ENCODE measurements at places on chromosomes 1 and 21.
A peak's percentile ranks its signal among the peaks of the same experiment; 100 is the strongest.

GRCh38 chr1:39540504-39541031 is 36.0 kb downstream of the PABPC4 start:
- no peak for DNase-seq

GRCh38 chr1:44249543-44249942 is 36.3 kb downstream of the DMAP1 start:
- no peak for DNase-seq

- no peak for DNase-seq
These were observed 120.4 kb downstream of the CACHD1 start for GRCh38 chr1:64590316-64590715.

DNA sequence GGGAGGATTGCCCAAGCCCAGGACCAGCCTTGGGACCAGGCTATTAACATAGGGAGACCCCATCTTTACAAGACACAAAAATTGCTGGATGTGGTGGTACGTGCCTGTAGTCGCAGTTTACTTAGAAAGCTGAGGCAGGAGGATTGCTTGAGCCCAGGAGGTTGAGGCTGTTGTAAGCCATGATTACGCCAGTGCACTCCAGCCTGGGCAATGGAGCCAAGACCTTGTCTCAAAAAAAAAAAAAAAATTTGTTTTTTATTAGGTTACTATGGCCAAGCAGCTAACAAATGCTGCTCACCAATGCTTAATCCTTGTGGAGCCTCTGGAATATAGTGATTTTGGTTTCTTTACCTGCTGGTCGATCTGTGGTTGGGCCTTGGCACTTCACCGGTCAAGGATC is 8.8 kb downstream of the ARID1A start:
- DNase-seq: no peak

- DNase-seq: no peak
These were observed 11.3 kb upstream of the FRRS1 start for GRCh38 chr1:99777752-99778151.

DNA sequence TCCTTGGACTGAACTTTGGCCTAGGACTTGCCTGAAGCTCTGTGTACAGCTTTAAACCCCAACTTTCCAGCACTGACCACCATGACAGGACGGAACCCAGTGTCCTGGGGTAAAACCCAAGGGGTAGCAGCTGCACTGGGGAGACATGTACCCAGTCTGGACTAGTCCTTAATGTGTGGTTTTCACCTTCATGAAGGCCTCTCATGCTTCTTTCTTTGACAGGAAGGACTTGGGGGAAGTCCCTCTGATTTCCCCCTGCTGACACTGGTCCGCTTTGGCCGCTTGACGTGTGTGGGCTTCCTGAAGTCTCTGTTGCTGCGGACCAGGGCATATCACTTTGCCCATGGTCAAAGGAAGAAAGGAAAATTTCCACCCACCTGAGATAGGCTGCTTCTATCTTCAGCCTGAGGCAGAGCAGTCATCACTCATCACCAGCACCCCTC is 66.3 kb upstream of the PRDX6 start:
- DNase-seq: no peak

DNA sequence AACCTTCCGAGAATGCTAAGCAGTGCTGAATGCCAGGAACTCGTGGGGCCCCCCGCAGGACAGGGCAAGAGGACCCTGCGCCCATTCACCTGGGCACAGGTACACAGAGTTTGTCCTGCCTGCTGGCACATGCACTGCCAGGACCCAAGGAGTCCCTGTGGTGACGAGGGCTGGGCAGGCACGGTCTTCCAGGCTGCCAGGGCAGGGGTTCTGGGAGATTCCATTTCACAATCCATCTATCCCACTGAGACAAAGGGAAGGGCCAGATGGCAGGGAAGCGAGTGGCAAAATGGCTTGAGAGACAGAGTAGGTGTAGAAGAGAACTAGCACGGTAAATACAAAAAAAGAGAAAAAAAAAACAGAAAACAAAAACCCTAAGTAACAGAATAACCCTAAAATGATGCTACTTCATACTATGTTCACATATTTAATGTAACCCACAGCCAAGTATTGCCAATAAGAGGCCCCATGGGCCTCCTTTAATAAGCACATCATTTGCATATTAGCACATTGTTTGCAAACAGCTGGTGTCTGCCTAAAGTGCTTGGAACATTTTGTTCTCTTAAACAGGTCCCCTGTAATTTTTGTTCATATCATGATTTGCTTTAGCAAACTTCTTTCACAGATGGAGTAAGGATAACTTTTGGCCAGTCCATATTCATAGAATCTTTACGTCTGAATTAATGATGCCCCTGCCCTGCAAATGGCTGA is 83.8 kb downstream of the STUM start:
- no peak for DNase-seq

DNA sequence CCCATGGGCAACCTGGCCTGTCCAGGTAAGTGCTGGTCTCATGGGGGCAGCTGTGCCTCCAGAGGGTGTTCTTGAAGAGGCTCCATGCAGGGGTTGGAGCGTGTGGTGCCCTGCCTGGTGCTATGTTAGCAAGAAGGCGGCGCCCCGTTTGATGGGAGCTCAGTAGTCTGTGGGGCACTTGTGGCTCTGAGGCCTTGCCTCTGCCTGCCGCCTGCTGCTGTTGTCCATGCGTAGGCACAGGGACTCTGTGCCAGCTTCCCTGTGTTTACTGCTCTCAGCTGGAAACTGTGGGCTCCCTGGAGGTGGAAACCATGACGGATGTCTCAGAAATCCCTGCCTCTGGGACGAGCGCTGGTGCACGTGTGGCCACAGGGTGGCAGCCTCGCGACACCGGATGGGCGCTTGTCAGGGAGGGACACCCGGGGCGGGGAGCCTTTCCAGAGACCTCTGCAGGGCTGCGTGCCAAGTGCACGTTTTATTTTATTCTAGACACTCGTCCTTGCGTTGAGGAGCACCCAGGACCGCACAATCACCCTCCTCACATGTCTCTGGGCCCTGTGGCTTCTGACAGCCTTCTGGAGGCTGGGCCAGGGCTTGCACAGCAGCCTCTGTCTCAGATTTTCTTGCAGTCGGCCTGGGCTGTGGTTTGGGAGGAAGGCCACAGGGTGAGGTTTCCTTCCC is 27.1 kb downstream of the SNAP47 start:
- peak; percentile 37 for DNase-seq

- no peak for DNase-seq
These were observed 16.7 kb downstream of the DDX59 start for GRCh38 chr1:200653022-200653462.

DNA sequence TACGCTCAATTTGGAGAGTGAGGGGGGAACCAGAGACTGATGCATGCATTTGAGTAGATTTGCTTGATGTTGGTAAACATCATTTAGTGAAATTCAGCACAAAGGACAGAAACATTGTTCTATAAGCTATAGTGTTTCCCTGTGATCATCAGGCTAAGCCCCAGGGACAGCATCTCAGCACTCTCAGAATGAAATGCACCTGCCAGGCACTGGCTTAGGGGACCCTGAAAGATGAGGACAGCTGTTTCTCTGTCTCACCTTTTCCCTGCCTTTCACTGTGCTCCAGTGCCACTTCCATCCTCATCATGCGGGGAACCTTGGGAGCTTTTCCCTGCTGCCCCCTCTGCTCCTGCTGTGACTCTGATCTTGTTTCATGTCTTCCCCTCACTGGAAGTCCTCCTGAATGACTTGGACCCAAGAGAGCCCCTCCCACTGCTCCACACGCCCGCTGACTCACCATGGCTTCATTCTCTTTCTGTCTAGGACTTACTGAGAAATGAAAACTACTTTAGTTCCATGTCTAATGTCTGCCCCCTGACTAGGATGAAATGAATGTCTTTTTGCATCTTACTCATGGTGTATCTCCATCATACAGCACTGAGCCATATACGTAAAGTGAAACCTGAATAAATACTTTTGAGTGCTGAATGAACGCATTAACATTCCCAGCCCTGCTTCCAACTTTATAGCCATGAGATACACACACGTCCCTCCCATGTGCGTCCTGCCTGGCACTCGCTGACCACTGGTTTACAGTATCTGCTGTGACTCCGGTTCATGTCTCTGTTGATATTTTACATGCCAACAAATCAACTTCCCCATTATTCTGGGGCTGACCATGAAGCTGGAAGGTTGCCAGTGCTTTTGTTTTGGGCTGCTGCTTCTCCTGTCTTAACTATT is 182.0 kb downstream of the PCP4 start:
- peak; percentile 71 for DNase-seq

DNA sequence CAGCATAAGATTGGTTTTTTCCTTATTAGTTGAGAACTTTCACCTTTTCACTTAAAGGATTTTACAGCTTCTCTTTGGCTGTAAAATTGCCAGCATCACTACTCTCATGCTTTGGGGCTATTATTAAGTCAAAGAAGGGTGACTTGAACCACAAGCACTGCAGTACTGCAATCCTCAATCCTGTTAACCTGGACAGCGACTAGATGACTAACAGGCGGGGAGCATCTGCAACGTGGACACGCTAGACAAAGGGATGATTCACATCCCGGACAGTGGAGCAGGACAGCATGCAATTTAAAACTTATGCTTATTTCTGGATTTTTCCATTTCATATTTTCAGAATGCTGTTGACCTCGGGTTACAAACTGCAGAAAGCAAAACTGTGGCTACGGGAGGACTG is 8.1 kb downstream of the ARV1 start:
- peak; percentile 51 for DNase-seq

DNA sequence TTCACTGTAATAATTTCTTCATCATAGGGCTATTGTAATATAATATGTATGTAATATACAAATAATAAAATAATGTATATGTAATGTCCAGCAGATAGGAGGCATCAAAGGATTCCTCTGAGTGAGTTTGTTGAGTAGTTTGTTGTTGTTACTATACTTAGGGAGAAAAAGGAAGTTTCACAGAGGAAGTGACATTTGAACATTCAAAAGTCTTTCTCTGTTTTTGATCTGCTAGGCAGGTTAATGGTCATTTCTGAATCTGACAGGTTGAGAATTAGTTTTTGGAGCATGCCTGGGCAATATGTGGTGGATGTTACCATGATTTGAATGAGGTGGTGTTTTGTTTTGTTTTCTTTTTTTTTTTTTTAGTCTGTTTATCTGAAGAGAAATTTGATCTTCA is 102.1 kb downstream of the NRDC start:
- DNase-seq: no peak

DNA sequence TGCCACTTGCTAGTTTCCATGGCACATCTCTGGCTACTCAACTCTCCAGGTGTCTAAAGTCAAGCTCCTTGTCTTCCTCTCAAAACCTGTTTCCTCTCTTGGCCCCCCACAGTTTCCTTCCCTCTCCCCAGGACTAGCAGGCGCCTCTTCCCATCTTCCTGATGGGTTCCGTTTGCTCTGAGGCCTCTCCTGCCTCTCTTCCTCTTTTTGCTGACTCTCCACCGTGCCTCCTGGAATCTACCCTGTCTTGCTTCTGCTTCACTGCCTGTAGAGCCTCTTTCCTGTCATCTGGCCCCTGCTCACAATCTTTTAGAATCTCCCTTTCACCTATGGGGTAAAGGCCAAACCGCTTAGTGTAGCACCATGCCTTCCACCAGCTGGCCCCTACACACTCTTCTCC is 21.8 kb upstream of the LHX4 start:
- DNase-seq: no peak

GRCh38 chr1:214331827-214332423 is 51.0 kb downstream of the SMYD2 start:
- DNase-seq: peak; percentile 84

GRCh38 chr1:178784131-178784536 is 59.1 kb downstream of the RALGPS2 start:
- no peak for DNase-seq

DNA sequence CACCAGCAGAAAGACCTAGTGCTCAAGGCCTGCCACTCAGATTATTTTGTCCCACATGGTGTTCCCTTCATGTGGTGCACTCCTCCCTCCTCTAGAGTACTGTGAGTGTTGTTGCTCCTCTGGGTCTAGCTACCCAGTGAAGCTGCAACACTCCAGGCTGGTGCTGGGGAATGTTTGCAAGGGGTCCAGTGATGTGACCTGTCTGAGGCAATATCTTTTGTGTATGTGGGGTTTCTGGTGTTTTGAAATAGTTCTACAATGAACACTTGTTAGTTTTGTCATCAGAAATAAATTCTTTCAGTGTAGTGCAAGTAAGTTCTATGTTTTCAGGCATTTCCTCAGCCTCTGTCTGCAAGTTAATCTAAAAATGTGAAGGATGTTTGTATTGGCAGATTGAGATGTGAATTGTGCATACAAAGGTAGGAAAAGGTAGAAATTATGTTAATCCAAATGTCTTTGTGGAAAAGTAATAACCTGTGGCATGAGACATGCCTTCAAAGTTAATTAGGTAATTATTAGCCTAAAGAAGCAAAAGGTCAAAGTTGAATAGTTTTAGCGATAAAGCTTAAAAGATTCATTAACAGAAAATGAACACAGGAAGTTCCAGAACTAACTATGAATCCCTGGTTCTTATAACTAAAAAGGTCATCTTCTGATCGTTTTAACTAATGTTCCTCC is 616.8 kb downstream of the LTN1 start:
- no peak for DNase-seq

DNA sequence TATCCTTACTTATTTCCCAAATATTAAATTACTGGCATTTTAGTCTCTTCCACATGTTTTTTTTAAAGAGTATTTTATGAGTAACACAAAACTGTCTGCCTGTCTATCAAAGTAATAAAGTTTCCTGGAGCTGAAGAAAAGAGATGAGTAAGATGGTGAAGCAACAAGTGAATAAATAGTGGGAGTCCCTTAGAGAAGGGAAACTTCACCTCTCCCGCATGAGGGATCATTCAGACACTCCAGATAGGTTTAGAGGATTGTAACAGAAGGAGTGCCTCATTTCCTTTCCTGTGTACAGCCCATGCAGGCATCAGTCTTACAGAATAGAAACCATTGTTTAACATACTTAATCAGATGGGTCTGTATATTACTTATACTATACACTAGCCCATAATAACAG is 205.7 kb downstream of the USP25 start:
- peak; percentile 12 for DNase-seq

GRCh38 chr1:19448491-19449439 is 36.6 kb downstream of the CAPZB start:
- DNase-seq: peak; percentile 63

GRCh38 chr1:186872291-186872690 is 43.5 kb downstream of the PLA2G4A start:
- no peak for DNase-seq

DNA sequence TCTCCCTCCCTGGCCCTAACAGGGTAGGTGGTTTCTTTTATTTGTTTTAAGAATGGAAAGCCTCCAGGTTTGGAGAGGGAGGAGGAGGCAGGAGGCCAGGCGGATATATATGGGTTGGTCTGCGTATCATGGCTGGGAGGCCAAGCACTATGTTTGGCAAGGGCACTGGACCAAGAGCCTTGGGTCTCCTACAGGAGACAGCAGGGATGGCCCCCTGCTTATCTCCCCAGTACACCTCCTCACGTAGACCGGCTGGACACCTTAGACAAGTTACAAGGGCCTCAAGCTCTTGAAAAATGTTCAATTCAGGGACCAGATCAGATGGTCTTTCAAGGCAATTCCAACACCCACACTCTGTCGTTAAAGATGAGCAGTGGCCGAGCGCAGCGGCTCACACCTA is 10.9 kb downstream of the SLC41A1 start:
- no peak for DNase-seq

- DNase-seq: no peak
These were observed 46.1 kb upstream of the CD34 start for GRCh38 chr1:207956986-207957385.

GRCh38 chr21:36125512-36126207 is 9.2 kb upstream of the CBR3 start:
- DNase-seq: peak; percentile 9

- no peak for DNase-seq
These were observed 13.3 kb downstream of the KIF26B start for GRCh38 chr1:245168086-245168485.
